H7 (cell line): ENCODE measurements at places on chromosomes 5 and 9.

DNA sequence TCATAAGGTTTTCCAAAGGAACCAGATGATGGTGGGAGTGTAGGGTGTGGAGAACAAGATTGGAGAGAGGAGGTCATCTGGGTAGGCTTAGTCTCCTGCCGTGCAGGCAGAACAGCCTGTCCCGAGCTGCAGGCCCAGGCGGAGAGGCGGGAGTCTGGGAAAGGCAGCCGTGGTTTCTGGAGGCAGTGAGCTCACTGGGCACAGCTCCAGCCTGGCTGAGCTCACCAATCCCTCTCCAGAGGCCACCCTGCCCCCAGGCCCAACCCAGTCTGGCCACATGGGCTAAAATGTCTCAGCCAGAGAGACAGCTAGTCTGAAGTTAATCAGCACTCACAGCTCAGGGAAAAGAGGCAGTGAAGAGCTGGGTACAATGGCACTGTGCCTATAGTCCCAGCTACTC, 12.3 kb downstream of the P4HA2 start:
- no peak for DNase-seq

DNA sequence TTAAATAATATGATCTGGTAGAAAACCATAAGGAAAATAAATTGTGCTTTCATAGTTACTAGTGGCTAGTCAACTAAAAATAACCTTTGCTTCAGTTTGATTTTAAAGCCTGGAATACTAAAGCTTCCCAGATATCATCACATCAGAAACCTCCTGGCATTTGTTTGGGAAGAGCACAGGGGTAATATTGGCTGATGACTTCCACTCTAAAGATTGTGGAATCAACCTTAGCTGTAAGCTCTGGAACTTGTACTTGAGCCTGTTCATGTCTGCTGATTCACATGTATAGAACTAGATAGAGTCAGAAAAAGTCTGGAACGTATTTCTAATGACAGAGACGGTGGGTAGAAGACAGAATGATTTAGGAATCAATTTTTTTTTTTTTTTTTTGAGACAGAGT, 345.0 kb downstream of the CWC27 start:
- DNase-seq = no peak

- DNase-seq = peak; percentile 31
These were observed 28.7 kb upstream of the SNX24 start for GRCh38 chr5:122816756-122817155.

GRCh38 chr9:30476826-30477225, 1907.6 kb upstream of the ACO1 start:
- DNase-seq = no peak

- no peak for DNase-seq
These were observed 136.8 kb downstream of the BASP1 start for GRCh38 chr5:17354265-17354664.

GRCh38 chr5:169706758-169707450, 69.8 kb downstream of the DOCK2 start:
- no peak for DNase-seq

- DNase-seq = peak; percentile 91
These were observed 1.2 kb upstream of the NSD1 start for GRCh38 chr5:177132136-177133095.

GRCh38 chr9:112248722-112249121, 73.6 kb upstream of the SUSD1 start:
- DNase-seq = no peak
